Neuronal stem cell (in vitro differentiated cells): ENCODE measurements at places on chromosomes 4 and X.

DNA sequence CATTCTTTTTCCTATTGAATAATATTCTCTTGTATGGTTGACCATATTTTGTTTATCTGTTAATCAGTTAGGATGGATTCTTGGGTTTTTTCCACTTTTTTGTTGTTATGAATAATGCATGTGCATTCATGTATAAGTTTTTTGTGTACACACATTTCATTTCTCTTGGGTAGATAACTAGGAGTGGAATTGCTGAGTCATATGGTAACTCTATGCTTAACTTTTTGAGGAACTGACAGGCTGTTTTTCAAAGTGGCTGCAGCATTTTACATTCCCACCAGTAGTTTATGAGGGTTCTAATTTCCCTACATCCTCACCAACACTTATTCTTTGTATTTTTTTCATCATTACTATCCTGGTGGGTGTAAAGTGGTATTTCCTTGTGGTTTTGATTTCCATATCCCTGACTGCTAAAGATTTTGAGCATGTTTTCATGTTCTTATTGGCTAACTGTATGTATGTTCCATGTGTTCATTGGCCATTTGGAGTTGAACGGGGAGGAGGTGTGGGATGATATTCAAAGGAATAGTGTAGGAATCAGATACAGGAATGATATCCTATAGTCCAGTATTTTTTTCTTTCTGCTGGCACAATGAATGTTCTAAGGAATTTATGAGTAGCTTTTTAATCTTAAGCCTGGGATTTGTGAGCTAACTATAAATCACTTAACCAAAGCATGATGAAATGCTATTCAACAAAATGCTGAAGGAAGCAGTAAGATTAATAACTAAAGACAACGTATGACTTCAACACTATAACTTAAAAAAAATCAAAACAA, 114.3 kb downstream of the AMELX start:
- DNase-seq: no peak

- no peak for DNase-seq
Measured at GRCh38 chr4:145927030-145927429, 11.6 kb downstream of the ZNF827 start.

DNA sequence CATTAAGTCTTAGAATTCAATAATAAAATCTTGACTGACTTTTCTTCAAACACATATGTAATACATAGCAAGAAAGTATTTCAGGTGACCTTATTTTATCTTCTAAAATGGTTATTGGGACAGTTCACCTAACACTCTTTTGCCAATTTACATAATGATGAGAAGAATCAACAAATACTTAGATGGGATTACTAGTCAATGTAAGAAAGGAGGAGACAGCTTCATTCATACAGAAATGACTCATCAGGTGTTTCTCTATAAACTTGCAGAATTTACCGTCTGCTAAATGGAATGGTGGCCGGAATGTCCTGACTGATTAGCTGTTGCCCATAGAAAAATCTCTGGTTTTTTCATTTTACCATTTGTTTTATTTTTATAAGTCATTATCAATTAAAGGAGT, 115.0 kb upstream of the ETNPPL start:
- DNase-seq: no peak

DNA sequence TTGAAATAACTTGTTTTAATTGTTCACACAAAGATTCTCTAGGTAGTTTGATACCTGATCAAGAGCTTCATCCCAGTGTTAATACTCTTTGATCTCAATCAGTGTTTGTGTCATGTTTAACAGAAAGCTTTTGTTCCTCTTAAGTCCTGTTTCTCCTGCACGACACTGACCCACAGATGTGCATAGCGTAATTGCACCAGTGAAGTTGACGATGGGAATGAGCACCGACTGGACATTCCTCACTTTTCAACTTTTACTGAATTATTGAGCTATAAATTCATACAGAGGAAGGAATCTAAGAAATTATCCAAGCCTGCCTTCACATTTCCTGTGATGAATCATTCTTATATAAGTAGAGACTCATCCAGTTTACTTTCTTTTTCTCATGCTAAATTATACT, 878.7 kb upstream of the TENM3 start:
- DNase-seq: no peak

DNA sequence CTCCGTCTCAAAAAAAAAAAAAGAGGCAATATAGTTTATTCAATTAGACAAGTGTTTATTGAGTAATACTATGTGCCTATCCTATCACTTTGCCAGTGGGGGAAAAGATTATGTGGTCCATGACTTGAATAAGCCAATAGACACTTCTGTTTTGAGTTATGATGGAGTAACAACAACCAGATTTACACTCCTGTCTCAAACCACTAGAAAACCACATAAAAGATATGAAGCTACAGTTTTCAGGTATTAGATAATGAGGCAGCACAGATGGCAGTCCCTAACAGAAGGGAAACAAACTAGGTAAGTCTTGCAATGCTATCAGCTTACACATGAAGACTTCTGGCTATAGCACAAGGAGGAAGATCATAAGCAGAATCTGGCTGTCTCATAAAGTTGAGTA, 22.5 kb downstream of the NFXL1 start:
- no peak for DNase-seq

DNA sequence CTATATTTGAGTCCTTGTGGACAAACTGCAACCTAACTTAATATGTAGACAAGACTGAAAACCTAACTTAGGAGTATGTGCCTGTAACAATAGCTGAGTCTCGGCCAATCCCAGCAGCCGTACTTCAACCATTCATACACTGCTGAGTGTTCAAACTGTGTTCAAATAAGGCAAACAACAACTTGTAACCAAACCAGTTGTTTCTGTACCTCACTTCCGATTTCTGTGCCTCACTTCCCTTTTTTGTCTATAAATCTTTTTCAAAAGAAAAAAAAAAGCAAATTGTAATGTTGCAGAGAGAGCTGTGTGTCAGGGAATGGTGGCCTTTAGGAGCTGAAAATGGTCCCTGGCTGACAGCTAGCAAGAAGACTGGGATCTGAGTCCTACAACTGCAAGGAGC, 46.0 kb downstream of the GEMIN8 start:
- no peak for DNase-seq

DNA sequence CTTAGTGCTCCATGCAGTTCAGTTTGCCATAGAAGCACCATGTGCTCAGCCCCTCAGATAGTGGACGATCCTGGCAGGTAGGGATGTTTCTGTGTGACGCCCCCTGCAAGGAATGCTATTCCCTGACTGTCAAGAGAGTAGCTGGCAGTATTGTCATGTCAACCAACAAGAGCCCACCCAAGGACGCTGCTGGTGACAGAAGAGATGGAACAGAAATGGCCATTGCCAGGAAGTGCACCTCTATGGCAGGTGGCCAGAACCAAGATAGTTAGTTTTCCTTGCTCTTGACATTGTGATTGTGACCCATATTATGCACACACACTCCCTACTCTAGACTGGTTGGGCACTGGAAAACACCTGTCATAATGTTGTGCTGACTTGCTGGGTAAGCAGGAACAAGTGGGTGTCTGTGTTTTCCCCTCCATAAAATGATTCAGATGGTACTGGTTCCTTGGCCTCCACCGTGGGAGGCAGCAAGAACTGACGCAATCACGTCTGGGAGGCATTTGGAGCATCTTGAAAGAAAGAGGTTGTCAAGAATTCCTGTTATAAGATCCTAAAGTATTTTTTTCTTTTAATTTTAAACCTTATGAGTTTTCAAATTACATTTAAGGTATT, 507.9 kb downstream of the MID1IP1 start:
- no peak for DNase-seq

GRCh38 chr4:15755321-15756155, 22.6 kb upstream of the CD38 start:
- no peak for DNase-seq

GRCh38 chrX:9587642-9588041, 122.8 kb downstream of the TBL1X start:
- no peak for DNase-seq

DNA sequence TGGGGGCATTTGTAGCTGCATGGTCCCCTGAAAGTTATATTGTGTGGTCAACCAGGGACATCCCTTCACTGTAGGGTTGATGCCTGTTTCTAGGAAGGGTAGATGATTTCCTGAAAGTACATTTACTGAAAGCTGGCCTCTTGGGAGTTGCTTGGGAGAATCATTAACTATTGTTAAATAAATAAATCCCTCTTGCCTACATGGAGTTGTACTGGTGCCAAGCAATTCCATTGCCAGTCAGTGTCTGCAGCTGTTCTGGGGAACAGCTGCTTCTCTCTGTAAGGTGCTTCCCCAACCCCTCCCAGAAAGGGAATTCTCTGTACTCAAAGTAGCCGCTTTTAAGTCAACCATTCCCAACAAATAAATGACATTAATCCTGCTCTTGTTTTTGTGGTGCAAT, 51.1 kb downstream of the C4orf51 start:
- no peak for DNase-seq

- DNase-seq: no peak
Measured at GRCh38 chrX:123923211-123923610, 38.3 kb upstream of the STAG2 start.

GRCh38 chr4:90209922-90210321, 82.7 kb downstream of the CCSER1 start:
- DNase-seq: no peak

DNA sequence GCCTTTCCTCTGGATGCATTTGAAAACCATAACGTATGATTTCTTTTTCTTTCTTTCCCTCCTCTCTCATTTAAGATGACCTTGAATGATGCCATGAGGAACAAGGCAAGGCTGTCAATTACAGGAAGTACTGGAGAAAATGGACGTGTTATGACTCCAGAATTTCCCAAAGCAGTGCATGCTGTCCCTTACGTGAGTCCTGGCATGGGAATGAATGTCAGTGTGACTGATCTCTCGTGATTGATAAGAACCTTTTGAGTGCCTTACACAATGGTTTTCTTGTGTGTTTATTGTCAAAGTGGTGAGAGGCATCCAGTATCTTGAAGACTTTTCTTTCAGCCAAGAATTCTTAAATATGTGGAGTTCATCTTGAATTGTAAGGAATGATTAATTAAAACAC, 142.8 kb downstream of the GRIA2 start:
- DNase-seq: no peak

GRCh38 chr4:142551517-142552305, 294.4 kb downstream of the INPP4B start:
- no peak for DNase-seq

- no peak for DNase-seq
Measured at GRCh38 chr4:12987284-12987683, 496.9 kb downstream of the RAB28 start.

- no peak for DNase-seq
Measured at GRCh38 chrX:39551762-39552161, 546.0 kb downstream of the BCOR start.

DNA sequence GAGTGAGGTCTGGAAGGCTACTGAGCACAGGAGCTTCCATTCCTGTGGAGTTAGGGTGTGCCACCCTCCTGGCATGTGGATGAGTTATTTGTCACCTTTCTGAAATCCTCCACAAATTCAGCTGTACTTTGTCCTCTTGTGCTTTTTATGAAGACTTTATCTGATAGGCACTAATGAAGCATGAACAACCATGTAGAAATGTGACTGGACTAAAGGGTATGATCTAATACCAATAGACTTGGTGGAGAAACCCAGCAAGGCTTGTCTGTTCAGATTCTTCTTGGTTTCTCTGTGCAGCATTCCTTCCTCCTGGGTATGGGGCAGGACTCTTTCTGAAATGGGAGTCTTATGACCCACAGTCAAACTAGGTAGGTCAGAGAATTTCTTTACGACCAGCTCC, 9.6 kb downstream of the NBDY start:
- no peak for DNase-seq

DNA sequence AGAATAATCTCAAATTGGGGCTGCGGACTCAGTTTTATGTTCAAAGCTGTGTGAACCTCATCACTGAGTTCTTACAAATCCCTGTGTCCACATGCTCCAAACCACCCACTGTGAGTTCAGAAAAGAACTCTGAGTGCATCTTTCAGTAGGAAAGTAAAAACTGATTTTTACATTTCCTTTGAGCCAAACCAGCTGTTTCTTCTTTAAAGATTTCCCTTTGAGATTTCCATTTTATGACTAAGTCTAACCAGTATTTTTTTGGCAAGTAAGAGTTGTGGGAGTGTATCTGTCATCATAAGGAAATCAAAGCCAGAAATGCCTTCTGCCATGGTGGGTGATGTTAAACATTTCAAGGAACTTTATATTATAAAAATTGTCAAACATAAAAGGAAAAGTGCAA, 100.0 kb downstream of the TET2 start:
- no peak for DNase-seq

- no peak for DNase-seq
Measured at GRCh38 chr4:37439809-37440474, 195.4 kb downstream of the NWD2 start.

GRCh38 chr4:112167794-112168193, 22.5 kb downstream of the FAM241A start:
- no peak for DNase-seq

- no peak for DNase-seq
Measured at GRCh38 chr4:13484749-13485221, 645 bp upstream of the RAB28 start.

GRCh38 chrX:29308726-29309125, 721.5 kb downstream of the IL1RAPL1 start:
- no peak for DNase-seq

DNA sequence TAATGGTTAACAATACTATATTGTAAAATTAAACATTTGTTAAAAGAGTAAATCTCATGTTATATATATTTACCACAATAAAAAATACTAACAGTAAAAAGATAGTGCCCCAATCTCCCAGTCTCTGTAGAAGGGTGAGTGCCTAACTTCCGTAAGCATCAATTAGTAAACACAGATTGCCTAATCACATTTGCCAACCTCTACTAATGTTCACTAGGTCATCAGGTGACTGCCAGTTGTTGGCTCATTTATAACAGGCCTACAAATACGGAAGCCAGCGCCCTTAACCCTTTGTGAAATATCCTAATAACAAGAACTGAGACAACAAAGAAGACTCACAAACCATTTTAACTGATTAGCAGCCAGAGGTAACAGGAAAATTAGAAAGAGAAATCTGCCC, 345.1 kb downstream of the INPP4B start:
- DNase-seq: no peak

- no peak for DNase-seq
Measured at GRCh38 chr4:80409809-80410208, 74.3 kb downstream of the CFAP299 start.

GRCh38 chr4:3437582-3437936, 4.2 kb upstream of the HGFAC start:
- DNase-seq: no peak

- DNase-seq: no peak
Measured at GRCh38 chr4:47471591-47471990, 8.1 kb upstream of the COMMD8 start.

GRCh38 chr4:110623718-110624397, 981 bp upstream of the PITX2 start:
- no peak for DNase-seq

GRCh38 chr4:95319169-95319568, 229.6 kb downstream of the UNC5C start:
- no peak for DNase-seq

- no peak for DNase-seq
Measured at GRCh38 chrX:133120406-133120805, 23.5 kb upstream of the USP26 start.
